ENCODE measurements at places on chromosomes 2 and 18.
A peak's percentile ranks its signal among the peaks of the same experiment; 100 is the strongest.

DNA sequence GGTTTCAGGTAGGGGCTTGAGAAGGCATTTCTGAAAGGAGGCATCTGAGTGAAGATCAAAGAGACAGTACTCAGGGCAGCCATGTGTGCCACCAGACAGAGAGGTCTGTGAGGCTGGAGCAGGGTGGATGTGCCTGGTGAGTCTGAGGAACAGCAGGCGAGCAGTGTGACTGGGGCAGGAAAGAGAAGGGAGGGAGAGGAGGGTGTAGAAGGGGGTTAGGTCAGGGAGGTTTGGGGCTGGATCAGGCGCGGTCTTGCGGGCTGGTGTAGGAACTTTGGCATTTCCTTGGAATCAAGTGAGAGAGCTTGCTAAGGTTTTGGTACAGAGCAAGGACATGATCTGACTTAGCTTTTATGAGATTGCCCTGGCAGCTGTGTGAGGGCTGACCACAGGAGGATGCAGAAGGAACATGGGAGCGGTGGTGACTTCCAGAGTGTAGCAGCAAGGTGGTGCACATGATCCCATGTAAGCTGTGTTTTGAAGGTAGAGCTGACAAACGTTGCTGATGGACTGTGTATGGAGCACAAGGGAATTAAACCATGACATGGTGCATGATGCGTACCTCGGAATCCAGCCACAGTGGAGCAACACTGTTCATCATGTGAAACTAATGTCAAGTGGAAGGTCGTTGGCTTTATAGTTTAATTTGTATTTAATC is 13.9 kb downstream of the RAB31 start:
- no peak for DNase-seq

- no peak for DNase-seq
Measured at GRCh38 chr18:21309248-21309647, 67.2 kb downstream of the GREB1L start.

DNA sequence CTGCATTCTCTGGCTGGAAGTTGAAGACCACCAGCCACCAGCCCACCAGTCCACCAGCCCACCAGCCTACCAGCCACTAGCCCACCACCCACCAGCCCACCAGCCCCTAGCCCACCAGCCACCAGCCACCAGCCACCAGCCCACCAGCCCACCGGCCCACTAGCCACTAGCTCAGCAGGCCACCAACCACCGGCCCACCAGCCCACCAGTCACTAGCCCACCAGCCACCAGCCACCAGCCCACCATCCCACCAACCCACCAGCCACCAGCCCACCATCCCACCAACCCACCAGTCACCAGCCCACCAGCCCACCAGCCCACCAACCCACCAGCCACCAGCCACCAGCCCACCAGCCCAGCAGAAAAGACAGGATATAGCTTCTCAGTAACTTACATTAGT is 18.6 kb upstream of the TMEM131 start:
- DNase-seq, result no peak

DNA sequence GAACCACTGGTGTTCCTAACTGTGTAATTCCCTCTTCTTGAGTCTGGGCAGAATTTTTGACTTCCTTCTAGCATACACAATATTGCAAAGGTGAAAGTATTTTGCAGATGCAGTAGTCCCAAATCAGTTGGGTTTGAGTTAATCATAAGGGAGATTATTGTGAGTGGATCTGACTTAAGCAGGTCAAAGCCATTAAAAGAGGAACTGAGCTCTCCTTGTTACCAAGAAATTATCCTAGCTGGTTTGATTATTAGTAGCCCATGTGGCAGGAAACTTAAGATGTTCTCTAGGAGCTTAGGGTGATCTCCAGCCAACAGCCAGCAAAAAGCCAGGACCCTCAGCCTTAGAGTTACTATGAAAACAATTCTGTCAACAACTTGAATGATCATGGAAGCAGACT is 221.8 kb downstream of the RPIA start:
- no peak for DNase-seq

DNA sequence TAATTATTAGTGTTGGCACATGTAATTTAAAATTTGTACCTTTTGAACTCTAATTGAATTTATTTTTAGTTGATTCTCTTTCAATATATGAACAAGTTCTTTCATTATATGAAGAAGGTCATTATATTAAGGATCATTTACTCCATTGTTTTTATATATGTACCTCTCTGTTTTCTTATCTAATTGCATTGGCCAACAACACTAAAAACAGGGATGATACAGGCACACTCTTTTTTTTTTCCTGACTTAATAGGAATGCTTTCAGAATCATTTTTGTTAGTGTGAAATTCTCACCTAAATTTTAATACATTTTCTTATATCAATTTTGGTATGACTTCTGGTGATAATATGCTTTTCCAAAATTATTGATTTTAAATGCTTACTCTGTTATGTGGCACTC is 75.0 kb upstream of the SCN1A start:
- no peak for DNase-seq

GRCh38 chr2:159849160-159849813 is 51.3 kb upstream of the CD302 start:
- DNase-seq, result no peak

DNA sequence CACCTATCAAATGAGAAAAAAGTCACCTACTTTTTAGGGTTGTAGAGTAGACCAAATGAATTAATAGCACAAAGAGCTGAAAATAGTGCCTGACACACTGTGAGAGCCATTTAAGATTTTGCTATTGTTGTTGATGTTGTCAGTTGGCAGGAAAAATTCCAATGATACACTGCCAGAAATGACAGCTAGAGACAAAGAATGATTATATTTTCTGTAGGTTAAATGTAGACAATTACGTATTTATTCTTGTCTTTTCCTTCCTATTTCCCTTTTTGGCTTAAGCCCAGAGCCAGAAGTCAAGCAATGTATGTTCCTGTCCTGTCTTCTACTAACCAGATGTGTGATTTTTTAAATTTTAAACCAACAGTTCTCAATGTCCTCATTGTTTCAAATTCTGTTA is 17.2 kb downstream of the NRXN1 start:
- DNase-seq, result no peak

GRCh38 chr18:37577051-37577611 is 11.5 kb upstream of the CELF4 start:
- DNase-seq, result no peak

DNA sequence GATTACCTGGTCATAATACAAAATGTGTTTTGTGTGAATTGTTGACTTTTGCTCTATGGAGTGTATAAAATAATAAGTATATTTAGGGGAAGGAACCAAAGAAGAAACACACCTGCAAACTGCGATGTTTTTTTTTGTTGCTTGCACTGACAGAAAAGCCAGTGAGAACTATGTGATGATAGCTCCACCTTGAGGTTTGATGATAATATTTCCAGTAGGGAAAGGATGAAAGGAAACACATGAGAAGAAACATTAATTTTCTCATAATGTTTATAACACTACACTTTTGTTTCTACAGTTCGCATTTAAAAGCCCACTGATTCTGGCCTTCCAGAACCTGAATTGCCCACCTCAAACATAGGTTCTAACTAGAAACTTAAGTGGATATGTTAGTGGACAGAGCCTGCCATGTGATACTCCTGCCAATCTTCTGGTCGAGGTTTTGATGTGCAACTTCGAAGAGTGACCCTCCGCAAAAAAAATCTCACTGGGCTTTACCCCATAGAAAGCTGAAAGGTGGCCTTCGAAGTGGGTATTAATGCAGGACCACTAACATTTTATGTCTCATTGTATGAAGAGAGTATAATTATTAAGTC is 476.4 kb upstream of the SPHKAP start:
- DNase-seq, result no peak

- no peak for DNase-seq
Measured at GRCh38 chr2:121293450-121294325, 8.7 kb upstream of the TFCP2L1 start.

- peak; percentile 14 for DNase-seq
Measured at GRCh38 chr2:223779877-223780276, 57.5 kb downstream of the AP1S3 start.

Measured in neural crest cell (in vitro differentiated cells).